ENCODE measurements at places on chromosomes 3 and 15. TPM values are rescaled to one million over a fixed set of nuclear protein-coding genes. Genes with fewer than 3 reads are reported as not detected.

The SGO1 gene
- total RNA-seq: 0.46 TPM

The PFN2 gene
- total RNA-seq: 114 TPM

The MUC20 gene
- 12.9 TPM for total RNA-seq

GRCh38 chr3:38147421-38147820 is 9.0 kb downstream of the MYD88 start:
- DNase-seq: no peak
- H3K27ac ChIP-seq: no peak overlapping the region
- no peaks in the 10 kb centered on the region for H3K36me3 ChIP-seq
- H3K4me3 ChIP-seq: no peak overlapping the region
- H3K4me1 ChIP-seq: no peaks in the 10 kb centered on the region

- no peaks in the 10 kb centered on the region for H3K36me3 ChIP-seq
- peaks cover 4% of the 10 kb centered on the region for H3K4me1 ChIP-seq
- no peak for DNase-seq
- no peak overlapping the region for H3K27ac ChIP-seq
- H3K27me3 ChIP-seq: no peaks in the 10 kb centered on the region
Measured at GRCh38 chr15:43094416-43095030, 11.3 kb downstream of the UBR1 start.

- H3K27me3 ChIP-seq: no peaks in the 10 kb centered on the region
- no peak for DNase-seq
- H3K4me1 ChIP-seq: no peaks in the 10 kb centered on the region
- no peak overlapping the region for H3K4me3 ChIP-seq
- no peak overlapping the region for H3K27ac ChIP-seq
Measured at GRCh38 chr3:48356419-48356818, 15.6 kb upstream of the FBXW12 start.

- no peak overlapping the region for H3K4me3 ChIP-seq
- H3K27ac ChIP-seq: no peak overlapping the region
- H3K27me3 ChIP-seq: no peaks in the 10 kb centered on the region
- H3K4me1 ChIP-seq: peaks cover 3% of the 10 kb centered on the region
Measured at GRCh38 chr15:100170291-100171210, 171.2 kb downstream of the ADAMTS17 start.

DNA sequence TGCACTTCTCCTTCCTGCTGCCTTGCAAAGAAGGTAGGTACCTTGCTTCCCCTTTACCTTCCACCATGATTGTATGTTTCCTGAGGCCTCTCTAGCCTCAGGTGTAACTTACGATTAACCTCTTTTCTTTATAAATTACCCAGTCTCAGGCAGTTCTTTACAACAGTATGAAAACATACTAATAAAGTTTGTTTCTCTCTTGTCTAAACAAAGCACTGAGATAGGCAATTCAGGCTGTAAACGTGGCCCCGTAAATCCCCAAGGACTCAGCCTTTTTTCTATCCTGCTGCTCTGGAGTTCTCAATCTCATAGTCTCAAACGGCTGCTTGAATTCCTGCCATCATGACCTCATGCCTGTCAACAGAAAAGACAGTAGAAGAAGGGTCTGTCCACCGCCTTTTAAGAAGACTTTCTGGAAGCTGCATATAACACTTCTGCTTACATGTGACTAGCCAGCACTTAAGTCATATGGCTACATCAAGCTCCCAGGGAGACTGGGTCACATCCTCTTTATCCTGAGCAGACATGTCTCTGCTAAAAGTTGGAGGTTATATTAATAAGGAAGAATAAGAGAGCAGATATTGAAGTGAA is 257.8 kb downstream of the EBLN2 start:
- H3K27me3 ChIP-seq: no peaks in the 10 kb centered on the region
- DNase-seq: no peak
- no peak overlapping the region for H3K27ac ChIP-seq
- H3K36me3 ChIP-seq: no peaks in the 10 kb centered on the region
- H3K4me1 ChIP-seq: no peaks in the 10 kb centered on the region

The WDR53 gene
- total RNA-seq: 4.3 TPM

GRCh38 chr3:40167958-40168357 is 141.5 kb upstream of the EIF1B start:
- no peak overlapping the region for H3K4me3 ChIP-seq
- H3K27ac ChIP-seq: no peak overlapping the region
- no peaks in the 10 kb centered on the region for H3K36me3 ChIP-seq
- H3K4me1 ChIP-seq: no peaks in the 10 kb centered on the region
- H3K27me3 ChIP-seq: no peaks in the 10 kb centered on the region
- DNase-seq: no peak

The LRRIQ4 gene
- not detected for total RNA-seq

GRCh38 chr15:49989498-49989897 is 129.5 kb downstream of the ATP8B4 start:
- H3K4me3 ChIP-seq: no peak overlapping the region
- H3K4me1 ChIP-seq: peaks cover 11% of the 10 kb centered on the region

The C3orf80 gene
- total RNA-seq: 0.29 TPM

The RPL4 gene
- 3,485 TPM for total RNA-seq

The RASGRP1 gene
- total RNA-seq: 0.45 TPM

DNA sequence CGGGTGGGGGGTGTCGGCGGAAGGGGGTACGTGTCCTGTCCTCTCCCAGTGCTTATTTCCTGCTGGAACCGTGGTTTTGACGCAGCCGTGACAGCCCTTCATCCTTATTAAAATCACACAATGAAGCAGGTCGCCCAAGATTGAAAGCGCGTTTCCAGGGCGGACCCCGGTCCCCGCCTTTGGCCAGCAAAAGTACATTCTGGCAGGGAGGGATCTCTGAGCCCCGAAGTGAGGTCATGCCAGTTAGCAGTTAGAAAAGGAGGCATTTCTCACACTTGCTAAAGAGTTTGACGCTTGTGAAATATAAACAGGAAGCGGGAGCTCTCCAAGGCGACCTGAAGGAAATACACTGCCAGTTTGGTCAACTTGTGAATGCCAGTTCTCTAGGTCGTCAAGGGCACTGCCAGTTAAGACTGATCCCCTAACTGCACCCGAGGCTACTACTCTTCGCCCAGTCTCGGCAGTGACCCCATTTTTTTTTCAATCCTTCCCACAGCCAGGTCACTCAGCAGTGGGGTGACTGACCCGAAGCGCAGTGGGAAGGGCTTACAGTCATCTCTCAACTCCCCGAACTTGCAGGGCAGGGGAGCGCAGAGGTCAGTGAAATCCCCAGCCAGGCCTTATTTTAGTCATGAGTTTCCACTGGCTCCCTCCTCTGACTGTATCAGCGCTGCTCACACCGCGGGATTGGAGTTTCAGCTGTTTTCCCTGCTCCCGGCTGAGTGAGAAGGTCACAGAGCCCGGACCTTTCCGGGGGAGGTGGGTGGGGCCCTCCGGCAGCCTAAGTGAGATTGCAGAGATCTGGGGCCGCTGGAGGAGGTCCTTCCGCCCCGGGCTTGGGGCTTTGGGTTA is 2.0 kb upstream of the BHLHE40 start:
- peak overlapping the region; percentile 96 for H3K27ac ChIP-seq
- DNase-seq: peak; percentile 85
- H3K4me3 ChIP-seq: no peak overlapping the region
- H3K4me1 ChIP-seq: peaks cover 38% of the 10 kb centered on the region
- no peaks in the 10 kb centered on the region for H3K36me3 ChIP-seq

The MCCC1 gene
- 59.6 TPM for total RNA-seq

- no peaks in the 10 kb centered on the region for H3K27me3 ChIP-seq
- no peak overlapping the region for H3K4me3 ChIP-seq
- no peaks in the 10 kb centered on the region for H3K4me1 ChIP-seq
- no peak overlapping the region for H3K27ac ChIP-seq
Measured at GRCh38 chr15:25849157-25849921, 13.8 kb downstream of the ATP10A start.

The SERPINI2 gene
- total RNA-seq: not detected

The RAB5A gene
- total RNA-seq: 85.1 TPM

- DNase-seq: no peak
- no peak overlapping the region for H3K27ac ChIP-seq
- H3K4me3 ChIP-seq: no peak overlapping the region
- H3K27me3 ChIP-seq: no peaks in the 10 kb centered on the region
Measured at GRCh38 chr3:23106666-23107065, 96.5 kb upstream of the UBE2E2 start.

DNA sequence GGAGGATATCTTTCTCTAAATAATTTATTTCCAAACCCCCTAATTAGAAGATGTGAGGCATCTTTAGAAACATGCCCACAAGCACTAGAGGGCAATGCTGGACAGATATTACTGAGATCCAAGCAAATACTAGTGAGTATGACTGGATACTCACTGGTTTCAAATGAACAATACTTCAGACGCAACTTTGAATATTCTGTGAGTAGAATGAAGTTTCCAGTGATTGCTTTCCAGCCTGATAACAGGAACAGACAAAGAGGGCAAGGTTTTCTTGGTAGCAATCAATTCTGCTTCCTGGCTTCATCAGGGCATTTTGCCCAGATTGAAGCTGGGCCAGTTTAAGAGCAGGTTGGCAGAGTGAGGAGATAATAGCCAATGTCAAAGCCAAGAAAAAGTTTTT is 442.6 kb upstream of the PDZRN3 start:
- no peak for DNase-seq
- no peaks in the 10 kb centered on the region for H3K4me1 ChIP-seq
- H3K4me3 ChIP-seq: no peak overlapping the region
- H3K36me3 ChIP-seq: no peaks in the 10 kb centered on the region
- H3K27ac ChIP-seq: no peak overlapping the region

The IQCF5 gene
- total RNA-seq: not detected

GRCh38 chr3:197392961-197393360 is 94.5 kb upstream of the DLG1 start:
- H3K4me3 ChIP-seq: no peak overlapping the region
- H3K4me1 ChIP-seq: peaks cover 9% of the 10 kb centered on the region
- no peak for DNase-seq
- no peaks in the 10 kb centered on the region for H3K27me3 ChIP-seq
- no peak overlapping the region for H3K27ac ChIP-seq

DNA sequence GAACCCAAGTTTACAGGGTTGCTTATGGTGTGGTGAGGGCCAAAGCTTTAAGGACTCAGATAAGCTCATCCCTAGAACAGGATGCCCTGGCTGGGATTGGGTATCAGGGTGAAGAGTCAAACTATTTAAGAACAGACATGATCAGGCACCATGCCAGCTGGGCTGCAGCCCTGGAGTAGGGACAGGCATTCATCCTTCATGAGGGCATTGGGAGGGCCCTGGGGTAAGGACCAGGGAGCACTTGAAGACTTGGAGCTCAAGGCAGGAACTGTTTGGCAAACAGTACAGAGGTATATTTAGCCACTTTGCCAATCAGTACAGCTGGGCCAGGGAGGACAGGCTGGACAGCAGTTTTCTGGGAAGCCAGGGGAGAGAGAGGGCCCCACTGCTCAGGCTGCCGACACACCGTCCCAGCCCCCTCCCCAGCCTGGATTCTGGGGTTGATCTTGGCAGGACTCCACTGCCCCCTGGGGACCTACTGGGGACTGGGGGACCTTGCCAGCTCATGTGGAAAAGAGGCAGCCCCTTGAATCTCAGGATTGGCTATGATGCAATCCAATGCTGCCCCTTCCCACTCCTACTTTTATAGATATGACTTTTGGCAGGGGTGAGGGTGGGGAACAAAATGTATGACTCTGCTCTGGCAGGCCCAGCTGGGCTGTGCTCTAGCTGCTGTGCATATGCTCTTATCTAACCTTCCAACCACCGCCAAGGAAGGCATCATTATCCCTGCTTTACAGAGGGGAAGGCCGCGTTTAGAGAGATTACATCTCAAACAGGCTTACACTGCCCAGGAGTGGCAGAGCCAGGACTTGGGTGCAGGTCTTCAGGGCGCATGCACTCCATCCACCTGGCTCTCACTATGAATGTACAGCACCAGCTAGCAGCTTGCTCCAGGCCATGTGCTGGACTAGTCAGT is 2.3 kb downstream of the PLA2G4E start:
- DNase-seq: peak; percentile 68
- no peak overlapping the region for H3K4me3 ChIP-seq
- no peaks in the 10 kb centered on the region for H3K27me3 ChIP-seq

- H3K27ac ChIP-seq: no peak overlapping the region
- H3K27me3 ChIP-seq: no peaks in the 10 kb centered on the region
- no peaks in the 10 kb centered on the region for H3K36me3 ChIP-seq
Measured at GRCh38 chr3:74537164-74537563, 77.3 kb downstream of the CNTN3 start.

- H3K4me3 ChIP-seq: no peak overlapping the region
- no peaks in the 10 kb centered on the region for H3K36me3 ChIP-seq
- H3K27ac ChIP-seq: no peak overlapping the region
- H3K4me1 ChIP-seq: peaks cover 8% of the 10 kb centered on the region
- H3K27me3 ChIP-seq: no peaks in the 10 kb centered on the region
Measured at GRCh38 chr3:65893631-65894030, 145.1 kb downstream of the MAGI1 start.

- H3K27me3 ChIP-seq: no peaks in the 10 kb centered on the region
- no peaks in the 10 kb centered on the region for H3K36me3 ChIP-seq
- H3K4me3 ChIP-seq: no peak overlapping the region
- no peaks in the 10 kb centered on the region for H3K4me1 ChIP-seq
- no peak overlapping the region for H3K27ac ChIP-seq
Measured at GRCh38 chr3:70811880-70812279, 499.4 kb upstream of the MDFIC2 start.

GRCh38 chr3:10707400-10708215 is 108.4 kb upstream of the SLC6A11 start:
- H3K27ac ChIP-seq: no peak overlapping the region
- H3K36me3 ChIP-seq: no peaks in the 10 kb centered on the region
- DNase-seq: no peak
- H3K27me3 ChIP-seq: peaks cover 9% of the 10 kb centered on the region
- no peak overlapping the region for H3K4me3 ChIP-seq

The WDR73 gene
- 37.5 TPM for total RNA-seq

GRCh38 chr3:13300546-13301285 is 119.4 kb downstream of the NUP210 start:
- no peak overlapping the region for H3K4me3 ChIP-seq
- no peak overlapping the region for H3K27ac ChIP-seq
- no peak for DNase-seq

GRCh38 chr15:46714950-46715349 is 1002.4 kb upstream of the SEMA6D start:
- no peaks in the 10 kb centered on the region for H3K36me3 ChIP-seq
- no peak overlapping the region for H3K4me3 ChIP-seq
- no peaks in the 10 kb centered on the region for H3K27me3 ChIP-seq

DNA sequence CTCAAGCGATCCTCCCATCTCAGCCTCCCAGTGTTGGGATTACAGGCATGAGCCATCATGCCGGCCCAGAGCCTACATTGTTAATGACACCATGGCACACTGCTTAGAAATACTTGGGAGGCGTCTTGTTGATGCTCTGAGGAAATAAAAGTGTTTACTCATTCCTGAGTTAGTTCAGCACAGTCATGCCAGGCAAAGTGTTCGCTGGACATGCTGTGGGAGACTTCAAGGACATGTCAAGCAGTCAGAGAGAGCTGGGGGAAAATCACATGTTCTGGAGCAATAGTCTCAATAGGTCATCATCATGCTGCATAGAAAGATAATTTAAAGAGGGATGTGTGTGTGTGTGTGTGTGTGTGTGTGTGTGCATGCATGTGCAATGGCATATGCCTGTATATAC is 37.5 kb downstream of the TTC23 start:
- no peaks in the 10 kb centered on the region for H3K27me3 ChIP-seq
- H3K36me3 ChIP-seq: no peaks in the 10 kb centered on the region
- H3K27ac ChIP-seq: no peak overlapping the region
- no peak overlapping the region for H3K4me3 ChIP-seq
- DNase-seq: no peak

The GABRG3 gene
- total RNA-seq: not detected
